ENCODE measurements at places on chromosomes 7 and 10. TPM values are rescaled to one million over a fixed set of nuclear protein-coding genes. Genes with fewer than 3 reads are reported as not detected.

- no peak for DNase-seq
Observed at GRCh38 chr7:158271646-158272045, 316.0 kb downstream of the PTPRN2 start.

DNA sequence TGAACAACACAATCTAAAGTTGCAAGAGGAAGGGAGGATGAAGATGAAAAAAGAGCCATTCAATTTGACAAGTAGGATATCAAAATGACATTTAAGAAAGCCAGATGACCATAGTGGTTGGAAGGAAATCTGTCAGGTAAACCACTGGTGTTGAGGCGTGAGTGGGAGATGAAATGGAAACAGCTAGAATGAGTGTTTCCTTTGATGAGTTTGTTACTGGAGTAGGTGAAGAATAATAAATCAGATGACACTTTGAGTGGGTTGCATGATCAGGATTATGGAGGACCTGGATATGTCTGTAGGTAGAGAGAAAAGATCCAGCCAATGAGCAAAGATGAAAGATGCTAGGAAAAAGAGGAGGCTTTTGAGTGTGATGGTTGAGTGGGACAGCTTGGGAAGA is 33.1 kb downstream of the AKR1B1 start:
- DNase-seq, result no peak

DNA sequence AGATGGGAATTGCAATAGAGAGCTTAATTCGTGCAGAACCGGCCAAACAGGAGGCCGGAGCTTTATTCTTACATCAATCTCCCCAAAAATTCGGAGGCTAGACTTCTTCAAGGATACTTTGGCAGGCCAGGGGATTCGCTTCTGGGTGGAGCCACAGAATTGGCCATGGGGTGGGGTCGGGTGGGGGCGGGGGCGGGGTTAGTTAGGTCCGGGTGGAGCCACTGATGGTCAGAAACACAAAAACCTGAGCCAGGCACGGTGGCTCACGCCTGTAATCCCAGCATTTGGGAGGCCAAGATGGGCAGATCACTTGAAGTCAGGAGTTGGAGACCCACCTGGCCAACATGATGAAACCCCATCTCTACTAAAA is 87.5 kb downstream of the SEPTIN14 start:
- DNase-seq, result no peak

DNA sequence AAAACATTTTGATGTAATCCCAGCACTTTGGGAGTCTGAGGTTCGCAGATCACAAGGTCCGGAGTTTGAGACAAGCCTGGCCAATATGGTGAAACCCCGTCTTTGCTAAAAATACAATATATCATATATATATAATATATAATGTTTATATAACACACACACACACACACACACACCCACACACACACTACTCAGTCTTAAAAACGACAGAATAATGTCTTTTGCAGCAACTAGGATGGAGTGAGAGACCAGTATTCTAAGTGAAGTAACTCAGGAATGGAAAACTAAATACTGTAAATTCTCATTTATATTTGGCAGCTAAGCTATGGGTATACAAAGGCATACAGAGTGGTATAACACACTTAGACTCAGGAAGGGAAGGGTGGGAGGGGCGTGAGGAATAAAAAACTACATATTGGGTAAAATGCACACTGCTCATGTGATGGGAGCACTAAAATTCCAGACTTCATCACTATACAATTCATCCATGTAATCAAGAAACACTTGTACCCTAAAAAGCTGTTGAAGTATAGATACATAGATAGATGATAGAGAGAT is 231.2 kb upstream of the SEMA3A start:
- no peak for DNase-seq

GRCh38 chr10:71241114-71241829 is 28.9 kb downstream of the UNC5B start:
- no peak for DNase-seq

- no peak for DNase-seq
Observed at GRCh38 chr7:139393621-139394211, 34.0 kb downstream of the LUC7L2 start.

- peak; percentile 2 for DNase-seq
Observed at GRCh38 chr7:27784399-27785053, 44.6 kb downstream of the TAX1BP1 start.

GRCh38 chr7:134532180-134532953 is 5.0 kb downstream of the AKR1B10 start:
- no peak for DNase-seq

- DNase-seq, result peak; percentile 35
Observed at GRCh38 chr10:118543714-118544400, 51.6 kb downstream of the PRLHR start.

- no peak for DNase-seq
Observed at GRCh38 chr10:93856349-93857145, 37.2 kb upstream of the SLC35G1 start.

DNA sequence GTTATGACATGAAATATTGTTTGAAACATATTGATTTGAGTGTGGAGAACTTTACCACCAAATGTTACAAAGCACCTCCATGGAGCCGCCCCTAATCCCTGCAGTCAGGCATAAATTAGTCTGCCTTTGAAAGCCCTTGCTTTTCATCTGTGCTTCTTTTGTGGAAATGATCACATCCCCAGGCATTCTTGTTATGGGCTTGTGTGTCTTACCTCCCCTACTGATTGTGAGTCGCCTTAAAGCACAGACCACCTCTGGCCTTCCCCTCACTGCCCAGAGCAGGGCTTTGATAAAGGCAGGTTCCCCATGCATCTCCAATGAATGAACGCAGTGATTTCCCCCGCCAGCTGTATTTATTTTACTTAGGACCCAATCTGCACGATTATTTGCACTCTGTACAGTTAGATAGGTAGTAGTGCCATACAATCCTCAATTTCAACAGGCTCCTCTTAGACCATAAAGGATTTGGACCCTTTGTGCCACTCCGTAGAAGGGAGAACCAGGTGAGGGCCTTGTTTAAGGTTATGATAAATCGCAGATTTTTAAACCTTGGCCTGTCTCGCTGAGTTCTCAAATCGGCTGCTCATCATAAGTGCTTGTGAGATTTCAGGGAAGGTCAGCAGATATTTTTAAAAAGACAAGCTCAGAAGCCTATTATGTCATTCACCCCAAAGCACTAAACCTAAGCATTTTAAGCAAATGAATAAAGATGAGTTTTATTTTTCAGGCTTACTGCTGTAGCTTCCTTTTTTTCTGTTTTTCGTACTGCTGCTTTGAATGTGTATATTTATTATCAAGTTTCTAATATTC is 107.8 kb downstream of the CUBN start:
- no peak for DNase-seq

GRCh38 chr10:82438277-82438676 is 563.3 kb downstream of the NRG3 start:
- DNase-seq, result no peak

GRCh38 chr7:92362131-92362530 is 85.2 kb upstream of the GATAD1 start:
- no peak for DNase-seq

- DNase-seq, result no peak
Observed at GRCh38 chr10:112230325-112230988, 46.9 kb upstream of the GPAM start.

DNA sequence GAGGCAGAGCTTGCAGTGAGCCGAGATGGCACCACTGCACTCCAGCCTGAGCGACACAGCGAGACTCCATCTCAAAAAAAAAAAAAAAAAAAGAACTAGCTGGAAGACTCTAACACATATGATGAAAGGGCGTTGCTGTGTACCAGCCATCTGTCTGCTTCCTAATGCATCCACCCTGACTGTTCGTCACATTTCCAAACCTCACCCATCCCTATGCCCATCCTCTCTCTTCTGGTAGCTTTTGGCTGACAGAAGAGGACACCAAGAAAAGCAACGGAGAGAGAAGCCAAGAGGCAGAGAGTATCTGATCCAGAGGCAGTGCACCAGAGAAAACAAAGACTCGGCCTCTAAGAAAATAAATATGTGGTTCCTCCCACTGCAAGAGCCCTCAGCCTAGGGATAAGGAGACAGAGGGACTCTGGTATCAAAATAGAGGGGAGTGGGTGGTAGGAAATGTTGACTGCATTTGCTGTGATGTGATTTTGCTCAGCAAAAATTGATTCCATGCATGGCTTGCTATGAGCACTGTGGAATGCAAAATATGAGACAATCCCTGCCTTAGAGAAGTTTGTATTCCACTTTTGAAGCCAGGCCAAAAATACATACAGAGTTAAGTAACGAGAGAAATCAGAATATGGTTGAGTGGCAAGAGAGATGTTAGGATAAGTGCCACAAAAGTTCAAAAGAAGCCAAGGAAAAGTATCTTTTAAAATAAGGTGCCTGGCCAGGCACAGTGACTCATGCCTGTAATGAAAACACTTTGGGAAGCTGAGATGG is 100.8 kb upstream of the STK17A start:
- no peak for DNase-seq

- no peak for DNase-seq
Observed at GRCh38 chr7:121479466-121479865, 83.4 kb upstream of the FAM3C start.

- no peak for DNase-seq
Observed at GRCh38 chr7:88071994-88072714, 138.1 kb downstream of the ADAM22 start.

- no peak for DNase-seq
Observed at GRCh38 chr10:1243486-1244234, 187.5 kb downstream of the WDR37 start.

DNA sequence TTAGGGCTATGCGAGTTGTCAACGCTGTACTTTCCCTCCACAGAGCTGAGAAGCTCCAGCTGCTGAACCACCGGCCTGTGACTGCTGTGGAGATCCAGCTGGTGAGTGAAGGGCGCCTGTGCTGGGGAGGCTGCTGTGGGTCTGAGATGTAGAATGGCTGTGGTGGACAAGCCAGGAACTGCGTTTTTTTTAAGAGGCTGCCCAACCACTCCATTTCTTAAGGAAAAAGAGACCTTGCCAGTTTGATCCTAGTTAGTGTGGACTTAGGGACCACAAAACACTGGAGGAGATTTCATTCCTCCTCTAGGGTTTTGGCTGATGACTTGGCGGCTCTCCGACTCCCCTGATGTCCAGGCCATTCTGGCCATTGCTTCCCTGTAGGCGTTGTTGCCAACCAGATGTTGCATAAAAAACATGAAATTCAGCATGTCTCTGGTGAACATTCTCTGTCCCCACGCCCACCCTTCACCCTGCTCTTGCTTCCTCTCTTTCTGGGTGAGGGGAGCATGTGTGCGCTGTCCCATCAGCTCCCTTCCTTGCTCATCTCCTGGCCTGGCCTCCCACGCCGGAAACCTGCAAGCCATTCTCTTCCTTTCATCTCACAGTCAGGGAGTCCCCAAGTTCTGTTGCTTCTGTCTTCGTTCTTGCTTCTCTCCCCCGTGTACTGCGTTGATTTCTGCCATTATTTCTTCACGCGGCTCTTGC is 30.9 kb downstream of the CRCP start:
- DNase-seq, result no peak

- DNase-seq, result no peak
Observed at GRCh38 chr10:110446277-110446676, 51.4 kb upstream of the DUSP5 start.

GRCh38 chr10:51159841-51160240 is 85.6 kb downstream of the PRKG1 start:
- DNase-seq, result no peak

GRCh38 chr7:112882022-112882421 is 91.8 kb upstream of the TMEM168 start:
- no peak for DNase-seq

DNA sequence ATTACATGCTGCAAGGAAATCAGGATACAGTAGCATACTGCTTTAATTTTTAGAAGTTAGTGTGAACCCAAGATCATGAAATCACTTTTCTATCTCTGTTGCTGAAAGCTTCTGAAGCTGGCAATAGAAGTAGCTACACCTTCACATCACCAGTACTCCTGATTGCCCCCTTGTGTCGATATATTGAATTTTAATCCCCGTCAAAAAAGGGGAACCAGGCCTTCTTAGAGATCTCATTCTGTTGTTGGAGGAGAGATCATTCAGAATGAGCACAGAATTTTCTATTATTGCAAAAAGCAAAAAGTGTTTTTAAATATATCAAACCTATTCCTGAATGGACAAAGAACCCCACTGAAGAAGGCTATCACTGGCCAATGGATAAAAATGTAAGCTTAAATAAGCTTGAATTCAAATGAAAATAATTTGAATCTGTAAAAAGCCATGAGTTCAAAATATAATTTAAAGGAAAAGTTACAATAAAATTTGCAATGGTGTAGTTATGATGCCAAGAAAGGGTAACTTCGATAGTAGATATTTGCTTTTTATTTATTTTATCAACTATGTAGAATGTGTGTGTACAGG is 39.7 kb upstream of the TEX47 start:
- DNase-seq, result no peak

DNA sequence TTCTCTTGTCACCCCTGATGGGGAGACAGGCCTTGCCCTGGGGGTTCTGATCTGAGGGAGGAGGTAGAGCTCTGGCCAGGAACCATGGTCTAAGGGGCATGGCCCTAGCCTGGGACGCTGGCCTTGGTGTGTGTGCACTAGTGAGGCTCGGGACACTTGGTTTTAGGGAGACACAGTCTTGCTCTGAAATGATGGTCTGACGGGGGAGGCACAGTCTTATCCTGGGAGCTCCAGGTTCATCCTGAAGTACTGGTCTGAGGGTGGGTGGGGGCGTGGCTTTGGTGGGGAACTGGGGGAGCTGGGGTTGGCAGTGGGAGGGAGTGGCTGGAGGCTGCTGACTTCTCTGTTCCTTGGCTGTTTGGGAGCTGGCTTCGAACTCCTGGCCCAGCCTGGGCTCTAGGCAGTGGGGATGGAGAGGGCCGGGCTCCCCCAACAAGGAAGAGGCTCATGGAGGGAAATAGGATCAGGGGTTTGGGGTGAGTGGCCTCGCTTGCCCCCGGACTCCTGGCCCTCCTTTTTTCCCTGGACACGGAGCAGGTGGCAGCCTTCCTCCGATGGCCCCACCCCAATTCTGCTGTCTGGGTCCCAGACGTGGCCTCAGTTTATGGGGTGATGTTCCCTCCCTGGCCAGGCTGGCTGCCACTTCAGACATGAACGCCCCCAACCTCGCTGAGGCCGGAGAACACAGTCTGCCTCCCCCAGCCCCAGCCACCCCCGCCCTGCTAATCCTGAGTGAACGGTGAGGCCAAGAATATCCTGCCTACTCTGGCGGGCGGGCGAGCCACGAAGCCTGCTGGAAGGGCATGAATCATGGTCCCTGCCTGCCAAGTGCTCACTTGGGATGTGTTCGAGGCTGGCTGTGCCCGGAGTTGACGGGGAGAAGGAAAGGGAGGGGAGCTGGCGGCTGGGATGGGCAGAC is 43.5 kb downstream of the TMEM270 start:
- no peak for DNase-seq

DNA sequence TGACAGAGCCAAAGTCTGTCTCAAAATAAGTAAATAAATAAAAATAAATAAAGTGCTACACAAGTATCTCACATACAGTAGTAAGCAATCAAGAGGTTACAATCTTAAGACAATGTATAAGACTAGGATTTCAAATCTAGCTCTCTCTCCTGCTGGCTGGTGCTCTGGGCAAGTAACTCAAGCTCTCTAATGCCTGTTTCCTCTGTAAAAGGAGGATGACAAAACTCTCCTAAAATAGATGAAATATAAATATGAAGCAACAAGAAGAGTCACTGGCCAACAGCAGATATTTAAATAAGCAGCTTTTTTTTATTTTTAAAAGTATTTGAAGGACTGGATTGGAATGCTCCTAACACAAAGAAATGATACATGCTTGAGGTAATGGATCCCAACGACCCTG is 7.2 kb downstream of the SFMBT2 start:
- DNase-seq, result no peak

Gene TMEM60
- total RNA-seq, result 11.0 TPM

Gene GPR85
- not detected for total RNA-seq

Gene LHFPL3
- total RNA-seq, result not detected

Gene UCMA
- not detected for total RNA-seq

Gene RADIL
- total RNA-seq, result 0.26 TPM

Gene PRKG1
- total RNA-seq, result not detected

Gene DCLRE1C
- total RNA-seq, result 20.9 TPM

Gene EIF3A
- total RNA-seq, result 183 TPM

Gene SPDYE2B
- not detected for total RNA-seq

Gene SPDYE8
- not detected for total RNA-seq

Gene TES
- 36.2 TPM for total RNA-seq
